ENCODE measurements at places on chromosomes 3 and 15.

DNA sequence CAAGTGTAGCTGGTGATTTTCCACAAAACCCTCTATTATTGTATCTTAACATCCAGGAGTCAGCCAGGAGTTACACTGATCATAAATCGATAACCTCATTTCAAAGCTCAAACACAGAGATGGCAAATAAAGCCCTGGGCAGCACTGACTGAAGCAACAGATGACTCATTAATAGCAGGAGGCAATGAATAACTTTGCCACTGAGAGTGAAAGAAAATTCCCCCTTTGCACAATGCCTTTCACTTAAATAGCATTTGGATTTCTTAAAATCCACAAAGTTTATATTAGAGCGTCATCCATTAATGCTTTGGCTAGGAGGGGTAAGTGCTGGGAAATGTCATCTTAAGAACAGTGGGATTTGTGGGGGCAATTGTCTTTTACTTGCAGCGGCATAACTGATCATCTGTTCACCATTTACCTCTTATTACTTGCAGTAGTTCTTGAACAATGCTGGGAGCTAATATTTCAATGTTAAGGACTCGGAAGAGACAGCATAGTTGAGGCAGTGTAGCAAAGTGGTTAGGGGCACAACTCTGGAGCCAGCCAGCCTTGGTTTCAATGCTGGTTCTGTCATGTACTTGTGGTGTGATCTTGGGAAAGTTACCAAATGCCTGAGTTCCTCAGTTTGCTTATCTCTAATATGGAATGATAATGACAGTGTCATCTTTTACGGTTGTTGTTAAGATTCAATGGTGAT lies 630.4 kb upstream of the TBL1XR1 start:
- no peak for DNase-seq

DNA sequence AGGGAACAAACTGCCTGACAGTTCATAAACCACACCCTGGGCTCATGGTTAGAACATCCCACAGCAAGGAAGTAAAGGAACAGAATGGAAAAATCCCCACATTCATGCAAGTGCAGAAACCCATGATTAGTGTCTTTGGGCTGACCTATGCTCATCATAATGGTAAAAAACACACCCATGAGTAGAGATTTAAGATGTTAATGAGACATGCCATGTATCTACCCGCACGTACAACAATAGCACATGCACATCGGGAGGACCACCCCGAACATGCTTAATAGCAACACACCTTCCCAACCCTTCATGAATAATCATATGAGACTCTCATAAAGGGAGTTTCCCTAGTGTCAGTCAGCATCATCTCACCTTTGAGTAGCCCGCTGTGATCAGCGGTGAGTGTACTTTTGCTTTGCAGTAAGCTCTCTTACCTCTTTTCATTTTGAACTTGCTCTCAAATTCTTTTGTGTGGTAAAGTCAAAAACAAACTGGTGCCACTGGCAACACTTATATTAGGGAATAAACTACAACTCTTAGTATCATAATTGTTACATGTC lies 23.2 kb downstream of the ZBED2 start:
- no peak for DNase-seq

DNA sequence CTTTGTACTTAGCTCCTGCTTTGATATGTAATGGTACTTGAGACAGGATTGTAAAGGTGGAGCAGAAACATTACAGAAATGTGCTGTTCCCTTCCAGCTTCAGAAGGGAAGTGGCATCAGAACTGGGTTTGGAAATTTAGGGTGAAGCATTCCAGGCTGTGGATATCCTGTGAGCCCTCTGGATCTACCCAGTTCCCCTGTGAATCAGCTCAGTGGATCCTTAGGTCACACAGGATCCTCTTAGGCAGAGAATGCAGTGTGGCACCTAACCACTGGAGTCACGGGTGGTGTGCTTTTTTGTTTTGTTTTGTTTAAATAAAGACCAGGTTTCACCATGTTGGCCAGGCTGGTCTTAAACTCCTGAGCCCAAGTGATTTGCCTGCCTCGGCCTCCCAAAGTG lies 66.0 kb downstream of the TRIM71 start:
- DNase-seq: no peak

GRCh38 chr3:42493126-42493797 lies 9.2 kb upstream of the VIPR1 start:
- no peak for DNase-seq

DNA sequence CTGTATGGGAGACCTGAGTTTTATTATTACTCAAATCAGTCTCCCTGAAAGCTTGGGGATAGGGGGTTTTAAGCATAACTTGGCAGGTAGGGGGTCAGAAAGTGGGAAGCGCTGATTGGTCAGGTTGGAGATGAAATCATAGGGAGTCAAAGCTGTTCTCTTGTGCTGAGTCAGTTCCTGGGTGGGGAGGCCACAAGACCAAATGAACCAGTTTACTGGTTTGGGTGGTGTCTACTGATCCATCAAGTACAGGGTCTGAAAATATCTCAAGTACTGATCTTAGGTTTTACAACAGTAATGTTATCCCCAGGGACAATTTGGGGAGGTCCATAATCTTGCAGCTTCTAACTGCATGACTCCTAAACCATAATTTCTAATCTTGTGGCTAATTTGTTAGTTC lies 17.8 kb upstream of the IQCF6 start:
- no peak for DNase-seq

- DNase-seq: no peak
Observed at GRCh38 chr3:126345231-126345630, 12.0 kb downstream of the KLF15 start.

DNA sequence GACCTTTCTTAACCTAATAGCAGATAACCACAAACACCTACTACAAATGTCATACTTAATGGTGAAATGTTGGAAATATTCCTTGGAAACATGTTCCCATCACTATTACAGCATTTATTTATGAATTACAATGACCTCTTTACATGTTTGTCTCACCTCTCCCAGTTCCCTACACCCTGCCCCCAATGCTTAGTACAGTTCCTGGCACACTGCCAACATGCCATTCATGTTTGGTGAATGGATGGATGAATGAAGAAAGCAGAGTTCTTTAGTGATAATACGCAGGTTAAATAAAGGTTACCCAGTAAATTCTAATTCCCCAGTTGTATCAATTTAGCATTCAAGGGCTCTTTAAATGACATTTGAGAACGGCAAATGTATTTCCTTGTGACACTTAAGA lies 259.9 kb upstream of the ATP11B start:
- DNase-seq: peak; percentile 60

DNA sequence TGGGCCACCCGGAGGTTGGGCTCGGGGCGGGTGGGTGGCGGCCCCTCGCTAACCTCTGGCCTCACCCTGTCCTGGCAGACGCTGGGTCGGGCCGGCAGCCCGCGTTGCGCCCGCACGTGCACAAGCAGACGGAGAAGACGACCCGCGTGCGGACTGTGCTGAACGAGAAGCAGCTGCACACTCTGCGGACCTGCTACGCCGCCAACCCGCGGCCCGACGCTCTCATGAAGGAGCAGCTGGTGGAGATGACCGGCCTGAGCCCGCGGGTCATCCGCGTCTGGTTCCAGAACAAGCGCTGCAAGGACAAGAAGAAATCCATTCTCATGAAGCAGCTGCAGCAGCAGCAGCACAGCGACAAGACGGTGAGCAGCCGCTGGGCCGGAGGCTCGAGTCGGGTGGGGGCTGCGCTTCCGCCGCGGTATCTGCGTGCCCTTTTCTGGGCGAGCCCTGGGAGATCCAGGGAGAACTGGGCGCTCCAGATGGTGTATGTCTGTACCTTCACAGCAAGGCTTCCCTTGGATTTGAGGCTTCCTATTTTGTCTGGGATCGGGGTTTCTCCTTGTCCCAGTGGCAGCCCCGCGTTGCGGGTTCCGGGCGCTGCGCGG lies 3.7 kb downstream of the ISL2 start:
- no peak for DNase-seq

- DNase-seq: no peak
Observed at GRCh38 chr3:52404391-52404790, 40.5 kb downstream of the SEMA3G start.

DNA sequence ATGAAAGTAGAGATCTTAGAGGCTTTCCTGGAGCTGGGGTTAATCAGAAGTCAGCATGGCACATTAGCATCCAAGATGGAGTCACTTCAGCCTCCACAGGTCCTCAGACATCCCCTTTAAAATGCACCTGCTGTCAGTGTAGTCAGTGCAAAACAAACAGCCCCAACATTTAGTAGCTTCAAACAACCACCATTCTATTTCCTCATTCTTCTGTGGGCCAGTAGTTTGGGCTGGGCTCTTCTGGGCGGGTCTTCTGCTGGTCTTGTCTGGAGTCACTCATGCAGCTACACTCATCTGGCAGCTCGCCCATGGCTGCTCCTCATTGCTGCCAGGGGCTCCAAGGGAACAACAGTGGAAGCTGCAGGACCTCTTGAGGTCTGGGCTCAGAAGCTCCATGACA lies 99.9 kb downstream of the TLE3 start:
- DNase-seq: peak; percentile 5

- peak; percentile 66 for DNase-seq
Observed at GRCh38 chr15:44137750-44138149, 57.3 kb downstream of the FRMD5 start.

DNA sequence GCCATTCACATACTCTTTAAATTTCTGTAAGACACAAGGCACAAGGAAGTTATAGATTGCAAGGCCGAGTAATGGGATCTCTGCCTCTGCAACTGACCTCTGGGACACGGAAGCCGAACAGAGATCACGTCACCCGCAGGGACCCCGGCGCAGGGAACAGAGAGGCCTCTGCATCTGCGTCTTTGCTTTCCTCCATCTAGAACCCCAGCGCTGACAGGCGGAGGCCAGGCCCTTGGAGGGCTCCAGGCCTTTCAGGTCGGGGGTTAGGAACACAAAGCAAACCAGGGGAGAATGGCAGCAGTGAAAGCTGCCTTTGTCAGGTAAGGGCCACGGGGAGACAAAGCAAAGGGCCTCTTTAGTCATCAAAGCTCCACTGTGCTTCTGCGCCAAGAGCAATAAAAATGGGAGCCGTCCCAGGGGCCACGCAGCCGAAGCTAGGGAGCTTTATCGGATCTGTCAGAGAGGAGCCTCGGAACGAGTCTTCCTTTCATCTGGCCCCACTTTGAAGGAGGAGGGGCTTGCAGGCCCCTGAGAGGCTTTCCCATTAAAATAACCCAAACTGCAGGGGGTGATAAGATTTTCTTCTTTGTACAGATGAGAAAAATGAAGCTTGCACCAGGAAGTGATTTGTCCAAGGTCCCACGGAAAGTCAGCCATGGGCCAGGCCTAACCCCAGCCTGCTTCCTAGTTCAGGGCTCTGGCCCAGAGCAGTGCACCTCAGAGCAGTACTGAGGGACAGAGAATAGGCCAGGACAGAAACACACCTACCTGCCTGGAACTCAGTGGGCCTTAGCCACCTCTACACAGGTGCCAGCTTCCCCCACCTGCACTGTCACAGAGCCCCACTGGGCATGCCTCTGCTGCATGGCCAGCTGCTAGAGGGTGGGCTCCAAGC lies 84.4 kb upstream of the RAD18 start:
- DNase-seq: no peak

All from NCI-H2081 (cell line).